NCI-H1417 treated with DMSO at 0.1 percent for 48 hours (cell line): ENCODE measurements at places on chromosomes 2 and 18.
A peak's percentile ranks its signal among the peaks of the same experiment; 100 is the strongest.

DNA sequence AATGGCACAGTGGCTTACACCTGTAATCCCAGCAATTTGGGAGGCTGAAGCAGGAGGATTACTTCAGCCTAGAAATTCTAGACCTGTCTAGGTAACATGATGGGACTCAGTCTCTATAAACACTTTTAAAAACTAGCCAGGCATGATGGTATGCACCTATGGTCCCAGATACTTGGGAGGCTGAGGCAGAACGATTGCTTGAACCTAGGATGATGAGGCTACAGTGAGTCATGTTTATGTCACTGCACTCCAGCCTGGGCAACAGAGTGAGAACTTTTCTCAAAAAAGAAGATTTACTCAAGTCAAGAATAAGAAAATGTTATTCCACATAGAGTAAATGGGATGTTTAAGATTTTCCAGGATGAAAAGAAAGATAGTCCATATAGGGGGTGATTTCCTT lies 158.6 kb downstream of the HNMT start:
- no peak for DNase-seq

DNA sequence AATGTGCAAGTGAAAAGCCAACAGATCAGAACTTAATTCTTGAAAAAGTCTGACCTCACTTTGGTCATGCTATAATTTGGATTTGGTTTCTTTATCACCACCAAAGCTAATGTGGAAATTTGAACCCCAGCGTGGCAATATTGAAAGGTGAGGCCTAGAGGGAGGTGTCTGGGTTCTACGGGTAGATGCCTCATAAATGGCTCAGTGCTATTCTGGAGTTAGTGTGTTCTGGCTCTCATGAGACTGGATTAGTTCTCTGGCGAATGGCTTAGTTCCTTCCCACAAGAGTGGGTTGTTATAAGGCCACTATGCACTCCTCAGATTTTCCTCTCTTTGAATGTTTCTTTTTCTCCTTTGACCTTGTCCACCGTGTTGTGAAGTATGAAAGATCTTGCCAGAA lies 22.3 kb downstream of the ORC4 start:
- no peak for DNase-seq

- DNase-seq, result no peak
These were observed 63.1 kb downstream of the UNC80 start for GRCh38 chr2:209834767-209835166.

DNA sequence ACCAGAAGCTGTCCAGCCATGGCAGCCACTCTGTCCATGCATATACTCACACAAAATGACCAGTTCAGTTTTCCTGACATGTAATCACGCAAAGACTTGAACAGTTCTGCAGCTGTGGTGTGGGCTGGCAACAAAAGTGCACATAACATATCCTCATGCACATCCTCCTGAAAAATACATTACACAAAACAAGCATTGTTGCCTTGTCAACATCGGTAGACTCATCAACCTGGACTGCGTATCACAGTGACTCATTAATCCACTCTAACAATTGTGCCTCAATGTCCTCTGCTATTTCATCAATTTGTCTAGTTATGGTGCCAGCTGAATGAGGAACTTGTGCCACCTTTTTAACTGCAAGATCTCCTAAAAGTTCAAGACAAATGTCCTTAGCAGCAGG lies 19.5 kb downstream of the RBKS start:
- no peak for DNase-seq

- DNase-seq, result no peak
These were observed 35.0 kb upstream of the CCDC85A start for GRCh38 chr2:56148825-56149224.

DNA sequence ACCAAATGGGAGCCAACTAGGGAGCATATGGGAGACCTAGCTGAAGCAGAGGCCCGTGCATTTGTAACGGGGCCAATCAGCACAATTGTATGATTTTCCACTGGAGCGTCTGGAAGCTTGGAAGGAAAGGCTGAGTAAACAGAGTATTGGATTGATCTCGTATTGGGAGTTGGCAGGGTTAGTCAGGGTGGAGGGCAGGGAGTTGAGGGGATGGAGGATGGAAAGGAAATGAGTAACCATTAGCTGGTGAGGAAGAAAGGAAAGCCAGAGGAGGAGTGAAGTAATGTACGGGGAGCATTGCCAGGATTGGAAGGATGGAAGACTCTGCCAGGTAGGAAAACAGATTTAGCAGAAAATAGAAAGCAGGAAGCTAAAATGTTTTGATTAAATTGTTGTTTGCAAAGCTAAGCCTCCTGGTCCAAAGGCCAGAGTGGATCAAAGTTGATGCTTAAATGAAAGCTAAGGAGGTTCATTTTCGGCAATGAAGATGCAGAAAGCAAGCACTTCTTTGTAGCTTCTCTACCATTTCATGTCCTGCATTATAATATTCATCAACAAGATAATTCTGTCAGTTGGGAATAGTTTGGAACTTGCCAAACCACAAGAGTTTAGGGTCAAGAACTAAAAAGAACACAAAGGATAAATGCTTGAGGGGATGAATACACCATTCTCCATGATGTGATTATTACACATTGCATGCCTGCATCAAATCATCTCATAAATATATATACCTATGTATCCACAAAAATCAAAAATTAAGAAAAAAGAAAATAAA lies 75.6 kb upstream of the TTN start:
- DNase-seq, result no peak

DNA sequence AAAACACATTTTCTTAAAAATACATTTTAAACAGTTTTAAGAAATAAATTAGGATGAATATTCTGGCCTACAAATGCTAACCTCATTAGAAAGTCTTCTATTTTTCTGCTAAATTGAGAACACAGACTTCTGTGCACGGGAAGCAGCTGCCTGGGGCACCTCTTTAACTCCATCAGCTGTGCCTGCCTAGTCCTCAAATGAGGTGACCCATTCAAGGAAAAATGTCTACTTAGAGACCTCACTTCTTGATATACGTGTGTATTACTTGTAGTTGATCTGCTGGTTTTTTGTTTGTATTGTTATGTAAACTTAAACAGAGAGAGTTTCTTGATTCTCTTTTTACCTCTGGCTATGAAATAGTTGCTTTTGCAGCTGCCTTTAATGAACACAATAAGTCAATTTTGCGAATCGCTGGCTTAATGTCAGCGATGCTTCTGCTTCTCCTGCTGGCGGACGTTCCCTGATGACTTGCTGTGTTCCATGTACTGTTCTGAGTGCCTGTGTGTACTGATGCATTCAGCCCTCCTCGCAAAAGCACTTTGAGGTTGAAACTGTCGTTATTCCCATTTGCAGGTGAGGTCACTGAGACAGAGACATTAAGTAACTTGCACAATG lies 88.7 kb upstream of the TXNDC2 start:
- no peak for DNase-seq

GRCh38 chr2:43484323-43484930 lies 111.4 kb downstream of the THADA start:
- DNase-seq, result peak; percentile 73

DNA sequence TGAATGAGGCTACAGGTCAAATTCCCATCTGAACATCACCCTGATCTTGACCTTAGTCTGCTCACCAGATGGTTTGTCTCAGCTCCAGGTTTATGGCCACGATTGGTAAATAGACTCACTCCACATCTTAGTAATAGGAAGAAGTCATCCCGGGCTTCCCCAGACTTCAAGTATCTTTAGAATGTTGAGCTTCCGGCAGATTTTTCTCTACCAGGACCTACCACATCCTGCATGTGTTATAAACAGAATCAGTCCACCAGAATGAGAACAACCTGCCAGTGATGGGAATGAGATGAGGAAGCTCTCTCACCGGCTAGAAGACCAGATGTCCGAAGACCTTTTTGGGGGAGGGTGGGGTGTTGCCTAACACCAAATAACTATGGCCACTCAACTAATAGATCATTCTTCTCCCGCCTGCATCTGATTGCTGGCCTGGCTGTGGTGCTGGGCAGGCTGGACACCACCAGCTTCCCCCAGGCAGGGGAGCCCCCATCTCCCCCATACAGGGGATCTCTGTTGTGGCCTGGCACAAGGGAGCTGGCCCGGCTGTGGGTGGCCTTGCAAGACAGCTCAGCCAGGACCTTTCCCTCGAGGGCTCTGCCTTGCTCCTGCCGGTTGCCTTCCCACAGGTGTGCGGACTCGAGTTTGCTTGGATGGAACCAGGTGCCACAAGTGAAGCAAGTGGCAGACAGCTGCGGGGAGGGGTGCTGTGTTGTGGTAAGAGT lies 88.5 kb downstream of the SH3RF3 start:
- no peak for DNase-seq

DNA sequence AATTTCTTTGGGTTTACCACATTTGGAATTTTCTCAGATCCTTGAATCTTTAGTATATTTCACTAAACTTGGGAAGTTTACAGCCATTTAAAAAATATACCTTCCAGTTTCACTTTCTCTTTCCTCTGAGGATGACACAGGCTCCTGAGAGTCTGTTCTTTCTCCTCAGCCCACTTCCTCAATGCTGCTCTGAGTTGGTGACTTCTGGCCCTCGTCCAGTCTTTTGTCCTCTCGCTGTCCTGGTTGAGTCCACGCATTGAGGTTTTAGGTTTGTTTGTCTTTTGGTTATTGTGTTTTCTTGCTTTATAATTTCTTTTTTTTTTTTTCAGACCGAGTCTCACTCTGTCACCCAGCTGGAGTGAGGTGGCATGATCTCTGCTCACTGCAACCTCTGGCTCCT lies 40.7 kb upstream of the GALR1 start:
- DNase-seq, result no peak

DNA sequence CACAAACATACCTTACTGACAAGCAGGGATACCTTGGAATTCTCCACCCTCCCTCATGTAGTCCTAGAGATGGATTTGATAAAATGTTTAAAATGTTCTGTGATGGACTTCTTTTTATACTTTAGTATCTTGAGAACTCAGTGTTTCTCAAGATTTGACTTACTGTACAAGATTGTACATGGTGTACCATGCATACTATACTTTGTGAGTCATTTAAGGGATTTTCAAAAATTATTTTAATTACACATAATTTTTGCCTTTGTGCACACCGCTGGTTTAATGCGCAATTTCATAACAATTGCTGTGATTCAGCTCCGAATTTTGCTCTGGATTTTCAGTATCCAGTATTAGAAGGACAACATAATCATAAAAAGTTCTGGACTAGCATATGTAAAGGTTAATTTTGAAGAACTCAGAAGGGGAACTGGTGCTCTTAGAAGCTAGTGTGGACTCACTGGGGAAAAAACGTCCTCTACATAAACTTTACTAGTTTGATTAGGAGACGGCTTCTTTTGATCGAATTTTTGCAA lies 78.6 kb upstream of the ACSL3 start:
- no peak for DNase-seq

- DNase-seq, result no peak
These were observed 47.7 kb downstream of the BCL2 start for GRCh38 chr18:63271881-63272299.

GRCh38 chr2:118677546-118677945 lies 169.9 kb downstream of the EN1 start:
- no peak for DNase-seq

DNA sequence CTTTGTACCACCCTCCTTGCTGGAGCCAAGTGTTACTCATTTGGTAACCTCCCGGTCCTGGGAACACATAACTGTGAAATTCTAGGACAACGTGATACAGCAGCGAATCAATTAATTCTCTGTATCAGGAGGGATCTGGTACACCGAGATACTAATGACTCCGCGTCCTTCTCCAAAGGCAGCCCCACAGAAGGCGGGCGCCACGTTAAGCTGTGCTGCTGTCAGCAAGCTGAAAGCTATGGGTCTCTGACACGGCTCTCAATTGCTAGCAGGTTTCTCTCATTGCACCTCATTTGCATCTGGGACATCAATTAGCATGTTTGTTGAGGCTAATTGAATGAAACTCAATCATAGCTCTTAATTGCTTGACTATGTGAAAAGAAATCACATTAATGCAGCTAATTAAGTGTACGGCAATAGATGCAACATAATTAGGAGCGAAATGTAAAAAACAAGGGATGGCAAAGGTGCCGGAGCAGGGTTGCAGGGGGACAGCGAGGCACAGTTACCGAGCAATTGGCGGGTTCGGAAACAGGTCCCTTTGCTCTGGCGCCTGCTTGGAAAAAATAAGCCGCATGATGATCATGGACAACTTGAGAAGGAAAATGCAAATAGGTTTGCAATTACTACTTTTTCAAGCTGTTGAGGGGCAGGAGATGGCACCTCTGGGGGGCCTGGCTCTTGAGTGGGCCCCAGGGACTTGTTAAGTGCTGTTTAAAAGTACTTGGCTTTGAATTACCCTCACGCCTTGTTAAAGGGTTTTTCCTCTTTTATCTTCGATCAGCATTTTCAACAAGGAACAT lies 264.2 kb downstream of the GBX2 start:
- DNase-seq, result no peak

- no peak for DNase-seq
These were observed 55.7 kb upstream of the KCNG2 start for GRCh38 chr18:79742076-79742475.

DNA sequence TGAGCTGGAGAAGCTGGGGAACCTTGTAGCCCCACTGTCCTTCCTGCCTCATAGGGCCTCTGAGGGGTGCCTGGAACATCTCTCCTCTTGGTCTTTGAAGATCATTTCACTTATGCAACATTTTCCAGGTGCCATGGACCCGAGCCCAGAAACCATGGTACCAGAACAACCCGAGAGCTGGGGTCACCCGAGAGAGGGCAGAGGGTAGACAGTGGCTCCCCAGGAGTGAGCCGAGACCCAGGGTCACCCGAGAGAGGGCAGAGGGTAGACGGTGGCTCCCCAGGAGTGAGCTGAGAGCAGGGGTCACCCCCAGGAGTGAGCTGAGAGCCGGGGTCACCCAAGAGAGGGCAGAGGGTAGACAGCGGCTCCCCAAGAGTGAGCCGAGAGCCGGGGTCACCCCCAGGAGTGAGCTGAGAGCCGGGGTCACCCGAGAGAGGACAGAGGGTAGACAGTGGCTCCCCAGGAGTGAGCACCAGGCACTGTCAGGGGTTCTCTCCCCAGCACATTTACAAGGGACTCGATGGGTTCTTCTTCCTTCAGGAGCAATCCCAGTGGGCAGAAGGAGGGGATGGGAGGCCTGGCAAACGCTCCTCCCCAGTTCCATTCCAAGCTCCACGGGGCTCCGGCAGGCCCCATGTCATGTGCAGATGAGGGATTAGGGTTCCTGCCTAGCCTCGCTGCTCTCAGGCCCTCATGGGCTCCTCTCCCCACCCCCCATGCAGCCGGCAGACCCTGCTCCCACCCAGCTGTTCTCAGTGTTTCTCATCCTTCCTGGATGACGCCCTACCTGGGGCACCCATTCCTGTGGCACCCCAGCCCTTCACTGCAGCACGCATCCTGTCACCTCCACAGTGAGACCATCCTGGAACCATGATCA lies 163.5 kb downstream of the RTP5 start:
- DNase-seq, result no peak

DNA sequence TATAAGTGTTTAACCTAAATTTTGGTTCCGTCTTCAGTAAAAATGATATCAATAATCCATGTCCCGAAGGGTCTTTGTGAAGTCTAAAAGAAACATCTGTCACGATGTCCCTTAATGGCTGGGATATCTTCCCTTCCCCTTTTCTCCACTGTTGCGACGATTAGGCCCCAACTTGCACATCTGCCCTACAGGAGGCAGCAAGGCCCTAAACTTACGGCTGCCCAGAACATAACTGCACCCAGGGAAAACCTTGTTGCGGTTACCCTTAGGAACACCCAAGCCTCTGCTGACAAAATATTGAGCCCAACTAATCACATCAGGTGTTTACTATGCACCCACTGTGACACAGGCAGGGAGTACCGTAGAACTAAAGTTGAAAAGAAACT lies 1.3 kb upstream of the SMAD2 start:
- DNase-seq, result peak; percentile 72
